ENCODE measurements at places on chromosomes 11 and 22.

GRCh38 chr22:38397189-38398085, 57.6 kb downstream of the KCNJ4 start:
- no peak for DNase-seq

- peak; percentile 78 for DNase-seq
These were observed 57.4 kb downstream of the NECTIN1 start for GRCh38 chr11:119671561-119672015.

- no peak for DNase-seq
These were observed 467.1 kb downstream of the MIAT start for GRCh38 chr22:27124351-27124966.

GRCh38 chr11:67040147-67040546, 16.5 kb upstream of the RHOD start:
- no peak for DNase-seq

GRCh38 chr11:18310800-18311340, 11.1 kb downstream of the HPS5 start:
- DNase-seq: no peak

GRCh38 chr22:44202261-44202789, 21.6 kb downstream of the PARVG start:
- no peak for DNase-seq

All from nucleus accumbens (tissue), 56 donors.